Activated CD8-positive, alpha-beta T cell treated with anti-CD3 and anti-CD28 coated beads, Interleukin-2, amount 10 ng/mL, durations not matched to agents 7 days and 5 days (primary cell): ENCODE measurements at places on chromosomes 13 and 19. TPM values are rescaled to one million over a fixed set of nuclear protein-coding genes. Genes with fewer than 3 reads are reported as not detected.

PDCD2L gene
- total RNA-seq: 12.9 TPM

PROSER3 gene
- 48.0 TPM for total RNA-seq

TNFSF13B gene
- total RNA-seq: 3.1 TPM

GPR12 gene
- total RNA-seq: not detected

ZNF443 gene
- total RNA-seq: 5.7 TPM

GRCh38 chr19:18108897-18109296, 11.3 kb downstream of the MAST3 start:
- peaks cover 40% of the 10 kb centered on the region for H3K4me1 ChIP-seq
- H3K4me3 ChIP-seq: peak overlapping the region; percentile 65
- no peak for DNase-seq
- H3K27me3 ChIP-seq: no peaks in the 10 kb centered on the region

DNA sequence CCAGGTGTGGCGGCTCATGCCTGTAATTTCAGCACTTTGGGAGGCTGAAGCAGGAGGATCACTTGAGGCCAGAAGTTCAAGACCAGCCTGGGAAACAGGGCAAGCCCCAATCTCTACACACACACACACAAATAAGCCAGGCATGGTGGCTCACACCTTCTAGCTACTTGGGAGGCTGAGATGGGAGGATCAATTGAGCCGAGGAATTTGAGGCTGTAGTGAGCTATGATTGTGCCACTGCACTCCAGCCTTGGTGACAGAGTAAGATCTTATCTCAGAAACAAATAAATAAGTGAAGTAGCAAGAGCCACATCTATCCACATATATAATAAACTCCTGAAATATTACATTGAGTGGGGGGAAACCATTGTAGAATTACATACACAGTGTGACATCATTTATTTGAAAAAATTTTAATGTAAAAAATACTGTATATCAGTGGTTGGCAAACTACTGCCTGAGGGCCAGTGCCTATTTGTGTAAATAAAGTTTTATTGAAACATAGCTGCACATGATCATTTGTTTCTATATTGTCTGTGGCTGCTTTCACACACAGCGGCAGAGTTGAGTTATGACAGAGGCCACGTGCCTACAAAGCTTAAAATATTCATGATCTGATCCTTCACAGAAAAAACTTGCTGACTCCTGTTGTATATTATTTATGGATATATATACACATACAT, 54.7 kb upstream of the ARHGEF7 start:
- H3K36me3 ChIP-seq: no peaks in the 10 kb centered on the region
- H3K27ac ChIP-seq: no peak overlapping the region
- H3K4me3 ChIP-seq: no peak overlapping the region
- H3K27me3 ChIP-seq: peaks cover 36% of the 10 kb centered on the region
- no peak for DNase-seq
- H3K4me1 ChIP-seq: no peaks in the 10 kb centered on the region

GRCh38 chr19:16955161-16955560, 66.4 kb downstream of the F2RL3 start:
- H3K27ac ChIP-seq: no peak overlapping the region
- H3K4me3 ChIP-seq: no peak overlapping the region
- no peaks in the 10 kb centered on the region for H3K4me1 ChIP-seq
- DNase-seq: no peak
- H3K36me3 ChIP-seq: no peaks in the 10 kb centered on the region
